ENCODE measurements at places on chromosomes 6 and 20. TPM values are rescaled to one million over a fixed set of nuclear protein-coding genes. Genes with fewer than 3 reads are reported as not detected.

DNA sequence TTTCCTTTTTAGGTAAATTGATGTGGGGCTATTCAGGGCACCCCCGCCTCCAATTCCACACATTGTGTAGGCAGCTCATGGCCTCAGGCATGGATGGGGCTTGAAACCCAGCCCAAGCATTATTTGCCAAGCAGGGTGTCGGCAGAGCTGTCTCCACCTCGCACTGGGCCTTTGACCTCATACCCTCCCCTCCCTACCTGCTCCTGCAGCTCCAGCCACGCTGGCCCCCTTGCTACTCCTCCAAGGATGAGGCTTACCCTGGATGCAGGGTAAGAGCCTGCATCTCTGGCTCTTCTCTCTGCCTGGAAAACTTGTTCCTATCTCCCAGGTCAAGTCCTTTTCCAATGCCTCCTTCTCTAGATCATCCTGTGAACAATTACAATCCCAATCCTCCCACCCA, 232.6 kb downstream of the SOD2 start:
- H3K4me3 ChIP-seq: no peak overlapping the region
- H3K4me1 ChIP-seq: no peaks in the 10 kb centered on the region
- no peak for DNase-seq
- no peak overlapping the region for H3K27ac ChIP-seq
- H3K27me3 ChIP-seq: peaks cover 11% of the 10 kb centered on the region
- H3K36me3 ChIP-seq: no peaks in the 10 kb centered on the region

DNA sequence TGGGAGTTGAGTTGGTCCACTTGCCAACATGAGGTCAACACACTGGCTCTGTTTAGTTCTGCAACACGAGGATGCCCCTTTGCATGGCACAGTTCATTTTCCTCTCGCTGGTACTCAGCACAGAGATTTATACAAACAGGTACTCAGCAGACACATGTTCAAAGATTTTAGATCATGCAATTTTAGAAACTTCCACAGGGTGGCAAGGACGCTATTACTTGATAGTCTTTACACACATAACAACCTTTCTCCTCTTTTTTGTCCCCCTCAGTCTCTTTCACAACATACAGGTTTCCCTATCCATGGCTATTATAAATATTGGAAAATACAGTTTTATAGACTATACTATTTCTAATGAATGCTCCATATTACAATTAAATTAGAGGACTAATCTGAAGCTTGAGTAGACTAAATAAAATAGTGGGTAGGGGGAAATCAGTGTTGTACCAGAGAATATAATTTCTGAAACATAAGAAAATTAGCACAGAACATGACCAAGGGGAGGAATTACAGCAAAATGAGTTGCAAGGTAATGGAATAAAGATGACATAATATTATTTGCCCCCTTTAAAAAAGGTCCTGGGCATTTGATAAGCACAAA, 331.8 kb upstream of the BTBD3 start:
- H3K4me1 ChIP-seq: no peaks in the 10 kb centered on the region
- DNase-seq: no peak
- H3K4me3 ChIP-seq: no peak overlapping the region
- no peaks in the 10 kb centered on the region for H3K36me3 ChIP-seq
- no peak overlapping the region for H3K27ac ChIP-seq

DNA sequence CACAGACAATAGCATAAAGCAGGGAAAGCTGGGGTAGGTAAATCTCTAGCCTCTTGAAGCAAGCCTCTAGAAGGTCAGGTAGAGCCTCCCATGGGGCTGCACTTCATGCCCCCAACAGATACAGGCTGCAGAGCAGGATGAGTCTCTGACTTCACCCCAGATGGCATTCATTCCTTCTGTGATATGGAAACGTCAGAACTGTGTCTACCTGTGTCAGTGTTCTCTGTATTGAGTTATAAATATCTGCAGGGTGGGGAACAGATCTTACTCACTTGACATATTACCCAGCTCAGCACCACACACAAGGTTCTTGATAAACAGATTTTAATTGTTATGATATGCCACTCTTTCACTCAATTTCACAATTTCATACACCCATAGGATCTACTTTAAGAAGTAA, 2.1 kb downstream of the LGSN start:
- H3K4me1 ChIP-seq: no peaks in the 10 kb centered on the region
- H3K27ac ChIP-seq: no peak overlapping the region
- no peak overlapping the region for H3K4me3 ChIP-seq
- no peaks in the 10 kb centered on the region for H3K36me3 ChIP-seq

GRCh38 chr20:33863440-33864323, 52.5 kb downstream of the CHMP4B start:
- peaks cover 10% of the 10 kb centered on the region for H3K4me1 ChIP-seq
- no peak overlapping the region for H3K27ac ChIP-seq
- H3K27me3 ChIP-seq: no peaks in the 10 kb centered on the region

GRCh38 chr6:166313255-166314070, 5.3 kb upstream of the PRR18 start:
- H3K4me3 ChIP-seq: no peak overlapping the region
- DNase-seq: no peak
- H3K4me1 ChIP-seq: peaks cover 5% of the 10 kb centered on the region
- H3K36me3 ChIP-seq: no peaks in the 10 kb centered on the region

- no peaks in the 10 kb centered on the region for H3K27me3 ChIP-seq
- H3K4me1 ChIP-seq: peaks cover 34% of the 10 kb centered on the region
- H3K4me3 ChIP-seq: no peak overlapping the region
- no peak overlapping the region for H3K27ac ChIP-seq
These were observed 104.4 kb downstream of the RALGAPA2 start for GRCh38 chr20:20608041-20608440.

Gene CLPSL2
- total RNA-seq: not detected

GRCh38 chr6:32086661-32087573, 22.2 kb downstream of the TNXB start:
- H3K36me3 ChIP-seq: no peaks in the 10 kb centered on the region
- no peak overlapping the region for H3K27ac ChIP-seq
- peaks cover 8% of the 10 kb centered on the region for H3K4me1 ChIP-seq
- peak overlapping the region; percentile 8 for H3K4me3 ChIP-seq
- H3K27me3 ChIP-seq: peaks cover 40% of the 10 kb centered on the region

GRCh38 chr6:131954775-131955107, 3.6 kb upstream of the CCN2 start:
- peaks cover 35% of the 10 kb centered on the region for H3K27me3 ChIP-seq
- peaks cover 6% of the 10 kb centered on the region for H3K4me1 ChIP-seq
- no peak overlapping the region for H3K4me3 ChIP-seq
- H3K36me3 ChIP-seq: no peaks in the 10 kb centered on the region
- no peak for DNase-seq
- no peak overlapping the region for H3K27ac ChIP-seq

Gene IYD
- total RNA-seq: not detected

GRCh38 chr6:18380158-18380836, 6.9 kb upstream of the RNF144B start:
- H3K4me1 ChIP-seq: no peaks in the 10 kb centered on the region
- H3K4me3 ChIP-seq: no peak overlapping the region
- H3K36me3 ChIP-seq: no peaks in the 10 kb centered on the region
- peaks cover 31% of the 10 kb centered on the region for H3K27me3 ChIP-seq
- no peak overlapping the region for H3K27ac ChIP-seq
- DNase-seq: no peak

Gene NAA20
- 62.4 TPM for total RNA-seq

Gene DEFB124
- total RNA-seq: not detected

DNA sequence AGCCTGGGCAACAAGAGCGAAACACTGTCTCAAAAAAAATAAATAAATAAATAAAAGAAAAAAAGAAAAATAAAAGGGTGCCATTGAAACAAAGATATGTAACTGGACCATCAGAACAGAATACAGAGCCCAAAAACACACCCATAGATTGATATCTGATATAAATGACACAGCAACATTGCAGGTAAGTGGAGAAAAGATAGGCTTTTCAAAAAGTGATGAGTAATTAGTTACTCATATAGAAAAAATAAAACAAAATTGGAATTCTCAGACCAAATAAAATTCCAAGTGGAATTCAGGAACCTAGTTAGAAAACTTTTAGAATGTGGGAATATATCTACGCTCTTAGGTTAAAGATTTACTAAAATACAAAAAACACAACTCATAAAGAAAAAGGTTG, 60.6 kb upstream of the CHD6 start:
- no peak for DNase-seq
- H3K27ac ChIP-seq: no peak overlapping the region
- H3K36me3 ChIP-seq: no peaks in the 10 kb centered on the region
- H3K4me3 ChIP-seq: no peak overlapping the region

Gene TCP11
- total RNA-seq: not detected

Gene IRF4
- 388 TPM for total RNA-seq

Gene SAMD5
- not detected for total RNA-seq

DNA sequence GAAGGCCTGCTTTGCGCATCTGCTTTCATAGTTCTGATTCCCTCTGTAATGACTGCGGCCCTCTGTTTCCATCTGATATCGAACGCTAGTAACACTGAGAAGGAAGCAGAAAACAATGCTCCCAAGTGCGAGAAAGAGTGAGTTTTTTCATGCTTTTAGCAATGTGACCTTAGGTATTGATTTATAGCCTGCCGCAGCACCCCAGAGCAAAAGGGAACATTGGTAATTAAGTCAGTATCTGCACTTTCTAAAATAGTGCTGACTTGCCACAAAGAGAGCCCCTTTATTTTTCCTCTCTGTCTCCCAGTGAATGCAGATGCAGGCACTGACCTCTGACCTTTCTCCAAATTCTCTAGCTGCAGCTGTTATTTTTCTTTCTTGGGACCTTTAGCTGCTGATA, 129.8 kb downstream of the HDGFL1 start:
- H3K27me3 ChIP-seq: no peaks in the 10 kb centered on the region
- H3K4me1 ChIP-seq: no peaks in the 10 kb centered on the region
- no peak for DNase-seq
- no peak overlapping the region for H3K4me3 ChIP-seq
- no peak overlapping the region for H3K27ac ChIP-seq

DNA sequence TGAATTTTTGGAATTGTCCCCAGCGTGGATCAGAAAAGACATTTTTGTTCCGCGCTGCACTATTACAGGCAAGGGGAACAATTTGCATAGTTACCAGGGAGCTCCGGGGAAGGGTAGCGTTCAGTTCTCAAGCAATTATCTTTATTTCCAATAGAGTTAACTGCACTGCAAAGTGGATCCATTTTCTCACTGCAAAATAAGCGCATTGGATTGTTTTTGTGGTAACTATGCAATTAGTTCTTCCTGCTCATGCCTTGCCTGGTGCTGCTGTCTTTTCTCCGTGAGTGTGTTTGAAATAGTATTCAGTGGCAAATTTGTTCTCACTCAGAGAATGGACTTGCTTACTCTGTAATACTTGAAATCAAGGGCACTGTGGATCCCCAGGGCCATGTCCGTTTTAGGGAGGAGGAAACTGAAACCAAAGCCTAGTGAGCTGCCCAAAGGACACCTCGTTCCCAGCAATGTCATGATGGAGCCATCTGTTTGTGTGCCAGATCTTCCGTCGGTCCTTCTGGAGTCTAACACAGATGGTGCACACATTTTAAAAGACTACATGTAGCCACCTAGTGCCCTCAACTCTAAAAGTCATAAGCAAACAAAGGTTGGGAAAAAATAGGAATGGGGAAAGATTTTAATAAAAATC, 7.4 kb upstream of the PCK1 start:
- H3K36me3 ChIP-seq: no peaks in the 10 kb centered on the region
- H3K4me1 ChIP-seq: no peaks in the 10 kb centered on the region
- H3K27me3 ChIP-seq: peaks cover 20% of the 10 kb centered on the region
- no peak for DNase-seq
- no peak overlapping the region for H3K27ac ChIP-seq

GRCh38 chr6:131524695-131525336, 48.2 kb upstream of the ARG1 start:
- H3K27ac ChIP-seq: peak overlapping the region; percentile 67
- no peaks in the 10 kb centered on the region for H3K27me3 ChIP-seq
- H3K36me3 ChIP-seq: no peaks in the 10 kb centered on the region
- DNase-seq: no peak

DNA sequence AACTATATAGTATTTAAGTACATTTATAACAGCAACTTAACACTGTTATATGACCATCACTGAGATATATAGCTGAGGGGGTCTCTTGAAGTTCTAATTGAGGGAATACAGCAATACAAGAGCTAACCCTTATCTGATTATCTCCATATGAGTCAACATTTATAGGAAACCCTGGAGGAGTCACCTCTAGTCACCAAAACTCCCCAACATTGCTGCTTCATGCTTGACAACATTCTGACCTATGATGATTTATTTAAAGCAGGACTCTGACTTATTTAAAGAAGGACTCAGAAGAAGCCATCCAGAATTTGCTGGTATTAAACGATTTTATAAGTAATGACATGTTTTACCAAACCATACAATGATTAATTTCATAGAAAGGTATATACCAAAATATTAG, 182.6 kb upstream of the NOX3 start:
- H3K4me1 ChIP-seq: no peaks in the 10 kb centered on the region
- H3K27me3 ChIP-seq: no peaks in the 10 kb centered on the region
- H3K36me3 ChIP-seq: peaks cover 6% of the 10 kb centered on the region
- no peak overlapping the region for H3K4me3 ChIP-seq
- DNase-seq: no peak

- no peak overlapping the region for H3K4me3 ChIP-seq
- H3K4me1 ChIP-seq: no peaks in the 10 kb centered on the region
- H3K36me3 ChIP-seq: no peaks in the 10 kb centered on the region
- no peak for DNase-seq
- no peak overlapping the region for H3K27ac ChIP-seq
These were observed 50.8 kb downstream of the SPTLC3 start for GRCh38 chr20:13059398-13060136.

Gene AVP
- not detected for total RNA-seq

Gene SLC22A2
- total RNA-seq: not detected

Gene E2F1
- total RNA-seq: 45.4 TPM

- no peak for DNase-seq
- H3K4me3 ChIP-seq: no peak overlapping the region
- no peaks in the 10 kb centered on the region for H3K36me3 ChIP-seq
- H3K27ac ChIP-seq: no peak overlapping the region
These were observed 96.4 kb downstream of the TMEM170B start for GRCh38 chr6:11633741-11634509.

GRCh38 chr6:158797331-158798310, 21.5 kb downstream of the EZR start:
- no peaks in the 10 kb centered on the region for H3K36me3 ChIP-seq
- no peak for DNase-seq
- peaks cover 57% of the 10 kb centered on the region for H3K4me1 ChIP-seq

DNA sequence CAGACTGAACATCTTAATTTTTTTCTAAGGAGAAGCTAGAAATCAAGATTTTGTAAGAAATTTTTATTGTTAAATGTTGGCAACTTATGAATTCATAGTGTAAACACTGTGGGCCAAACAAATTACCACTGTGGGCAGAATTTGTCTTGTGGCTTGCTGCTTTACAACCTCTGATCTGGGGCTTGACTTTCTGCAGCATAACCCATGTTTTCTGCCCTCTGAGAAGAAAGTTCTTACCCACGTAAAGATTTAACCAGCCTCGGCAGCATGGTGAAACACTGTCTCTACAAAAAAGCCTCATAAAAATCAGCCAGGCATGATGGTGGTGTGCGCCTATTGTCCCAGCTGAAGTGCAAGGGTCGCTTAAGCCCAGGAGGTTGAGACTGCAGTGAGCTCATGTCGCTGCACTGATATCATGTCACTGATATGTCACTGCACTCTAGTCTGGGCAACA, 12.9 kb downstream of the ITCH start:
- H3K4me3 ChIP-seq: no peak overlapping the region
- no peak for DNase-seq
- H3K4me1 ChIP-seq: peaks cover 35% of the 10 kb centered on the region
- peak overlapping the region; percentile 47 for H3K27ac ChIP-seq

Gene PLCB4
- total RNA-seq: not detected

Gene BCKDHB
- total RNA-seq: 15.3 TPM

- peak within 1 kb of the TSS; percentile 28 for H3K27ac ChIP-seq
- H3K27me3 ChIP-seq: no peaks in the 10 kb centered on the region
- peak within 1 kb of the TSS; percentile 66 for H3K4me3 ChIP-seq
- no peaks in the 10 kb centered on the region for H3K36me3 ChIP-seq
- peak; percentile 91 for DNase-seq
These were observed at the start of gene UCKL1 for GRCh38 chr20:63955827-63956663. TSS of gene UCKL1 (minus strand) at chr20:63956416. CDS start at chr20:63956372, 44 bp downstream.

Gene CGA
- total RNA-seq: not detected

Gene TAAR5
- total RNA-seq: not detected

Gene TPBG
- total RNA-seq: not detected

All from natural killer cell treated with Interleukin-12 subunit alpha and Interleukin-12 subunit beta and Interleukin-15 and Interleukin-18, amount 100 ng/mL, for 72 hours (primary cell).